ENCODE measurements at places on chromosomes 5 and 9. TPM values are rescaled to one million over a fixed set of nuclear protein-coding genes. Genes with fewer than 3 reads are reported as not detected.
A peak's percentile ranks its signal among the peaks of the same experiment; 100 is the strongest.

Gene FBN2
- total RNA-seq: 3.3 TPM

Gene PSAT1
- 1.7 TPM for total RNA-seq

Gene ARSK
- total RNA-seq: 6.6 TPM

Gene PTPRD
- 146 TPM for total RNA-seq

Gene GPX8
- 5.8 TPM for total RNA-seq

Gene NUTM2G
- total RNA-seq: not detected

Gene PLAC8L1
- total RNA-seq: not detected

Gene SPATA31E1
- total RNA-seq: not detected

DNA sequence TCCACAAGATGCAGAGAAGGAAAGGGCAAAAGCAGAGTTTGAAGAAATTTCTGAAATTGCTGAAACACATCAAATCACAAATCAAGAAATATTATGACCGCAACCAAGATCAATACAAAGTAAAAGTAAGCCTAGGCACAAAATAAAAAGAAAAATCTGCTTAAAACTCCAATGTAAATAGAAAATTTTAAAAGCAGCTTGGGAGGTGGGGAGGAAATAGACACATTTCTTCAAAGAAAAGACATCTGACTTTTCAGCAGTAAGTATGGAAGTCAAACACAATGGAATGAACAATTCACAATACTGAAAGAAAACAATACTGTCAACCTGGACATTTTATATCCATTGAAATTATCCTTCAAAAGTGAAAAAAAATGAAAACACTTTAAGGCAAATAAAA is 55.1 kb downstream of the HTR4 start:
- no peak overlapping the region for H3K4me3 ChIP-seq
- no peak for DNase-seq
- no peak overlapping the region for H3K27ac ChIP-seq
- H3K27me3 ChIP-seq: no peaks in the 10 kb centered on the region

DNA sequence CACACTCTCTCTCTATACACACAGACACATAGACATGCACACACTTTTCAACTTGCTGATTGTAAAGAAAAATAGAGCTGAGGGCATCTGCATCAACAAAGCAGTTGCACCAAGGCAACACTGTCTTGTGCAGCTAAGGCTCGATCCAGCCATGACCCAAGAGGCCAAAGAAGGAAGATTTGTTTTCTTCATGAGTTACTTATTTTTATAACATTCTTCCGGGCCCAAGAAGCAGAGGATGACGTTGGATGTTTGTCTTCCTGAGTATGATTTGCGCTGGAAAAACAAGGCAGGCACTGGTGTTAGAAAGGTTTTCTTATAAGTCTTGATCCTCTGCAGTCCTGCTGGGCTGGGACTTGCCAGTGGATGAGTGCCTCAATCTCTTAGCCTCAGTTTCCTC is 344.1 kb downstream of the ADAMTS6 start:
- H3K4me1 ChIP-seq: no peaks in the 10 kb centered on the region
- no peak overlapping the region for H3K27ac ChIP-seq
- H3K27me3 ChIP-seq: no peaks in the 10 kb centered on the region
- H3K36me3 ChIP-seq: no peaks in the 10 kb centered on the region
- no peak overlapping the region for H3K4me3 ChIP-seq

DNA sequence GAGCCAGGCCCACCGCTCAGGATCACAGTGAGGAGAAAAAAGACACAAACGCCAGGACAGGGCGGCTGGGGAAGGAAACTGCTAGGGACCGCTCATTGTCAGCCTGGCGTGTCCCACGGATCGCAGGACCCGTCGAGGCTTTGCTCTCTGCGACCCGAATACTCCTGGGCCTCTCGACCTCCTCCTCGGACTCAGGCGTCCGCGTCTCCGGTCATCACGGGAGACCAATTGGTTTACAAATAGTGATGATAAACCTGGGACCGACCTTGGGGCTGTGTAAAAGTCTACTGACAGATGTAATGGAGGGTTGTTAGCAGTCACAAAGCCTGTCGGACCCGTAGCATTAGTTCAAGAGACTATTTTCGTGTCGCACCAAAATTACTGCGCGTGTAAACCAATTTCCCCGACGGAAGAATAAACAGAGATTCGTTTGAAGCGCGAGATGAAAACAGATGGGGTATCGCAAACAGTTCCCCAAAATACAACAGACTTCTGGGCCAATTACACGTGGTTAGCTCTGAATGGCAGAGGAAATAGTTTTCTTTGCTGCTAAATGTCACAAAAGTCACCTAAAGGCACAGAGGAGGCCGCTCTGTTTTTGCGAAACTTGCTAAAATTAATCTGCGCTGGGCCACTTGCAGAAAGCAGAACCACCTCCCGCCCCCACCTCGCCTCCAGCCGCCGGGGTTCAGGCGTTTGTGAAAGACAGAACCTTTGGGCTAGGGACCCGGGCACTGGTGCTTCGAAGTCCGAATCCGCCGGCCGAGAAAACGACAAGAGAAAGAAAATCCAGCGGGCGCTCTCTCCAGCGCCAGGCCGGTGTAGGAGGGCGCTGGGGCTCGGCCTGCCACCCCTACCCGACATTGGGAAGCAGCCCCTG is 67.6 kb downstream of the FOXD1 start:
- peaks cover 22% of the 10 kb centered on the region for H3K27me3 ChIP-seq
- DNase-seq: no peak
- H3K27ac ChIP-seq: no peak overlapping the region
- H3K36me3 ChIP-seq: no peaks in the 10 kb centered on the region
- H3K4me3 ChIP-seq: peak overlapping the region; percentile 33

DNA sequence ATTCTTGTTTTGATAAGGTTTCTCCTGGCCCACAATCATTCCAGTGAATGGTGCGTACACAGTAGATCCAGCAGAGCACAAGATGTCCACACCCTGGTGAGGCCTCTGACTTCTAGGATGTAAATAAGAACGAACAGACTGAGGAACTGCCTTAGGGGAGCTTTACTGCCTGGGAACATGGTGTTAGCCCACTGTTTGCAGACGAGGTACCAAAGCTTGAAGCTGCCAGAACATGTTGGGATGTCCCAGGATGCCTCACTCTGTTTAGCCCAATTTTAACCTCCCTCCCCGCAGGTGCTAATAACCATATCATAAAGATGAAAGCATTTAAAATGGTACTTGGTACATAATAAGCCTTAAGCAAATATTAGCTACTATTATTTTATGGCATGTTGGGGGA is 3.5 kb downstream of the LECT2 start:
- H3K36me3 ChIP-seq: no peaks in the 10 kb centered on the region
- no peaks in the 10 kb centered on the region for H3K4me1 ChIP-seq
- DNase-seq: no peak
- no peak overlapping the region for H3K4me3 ChIP-seq
- H3K27ac ChIP-seq: no peak overlapping the region

DNA sequence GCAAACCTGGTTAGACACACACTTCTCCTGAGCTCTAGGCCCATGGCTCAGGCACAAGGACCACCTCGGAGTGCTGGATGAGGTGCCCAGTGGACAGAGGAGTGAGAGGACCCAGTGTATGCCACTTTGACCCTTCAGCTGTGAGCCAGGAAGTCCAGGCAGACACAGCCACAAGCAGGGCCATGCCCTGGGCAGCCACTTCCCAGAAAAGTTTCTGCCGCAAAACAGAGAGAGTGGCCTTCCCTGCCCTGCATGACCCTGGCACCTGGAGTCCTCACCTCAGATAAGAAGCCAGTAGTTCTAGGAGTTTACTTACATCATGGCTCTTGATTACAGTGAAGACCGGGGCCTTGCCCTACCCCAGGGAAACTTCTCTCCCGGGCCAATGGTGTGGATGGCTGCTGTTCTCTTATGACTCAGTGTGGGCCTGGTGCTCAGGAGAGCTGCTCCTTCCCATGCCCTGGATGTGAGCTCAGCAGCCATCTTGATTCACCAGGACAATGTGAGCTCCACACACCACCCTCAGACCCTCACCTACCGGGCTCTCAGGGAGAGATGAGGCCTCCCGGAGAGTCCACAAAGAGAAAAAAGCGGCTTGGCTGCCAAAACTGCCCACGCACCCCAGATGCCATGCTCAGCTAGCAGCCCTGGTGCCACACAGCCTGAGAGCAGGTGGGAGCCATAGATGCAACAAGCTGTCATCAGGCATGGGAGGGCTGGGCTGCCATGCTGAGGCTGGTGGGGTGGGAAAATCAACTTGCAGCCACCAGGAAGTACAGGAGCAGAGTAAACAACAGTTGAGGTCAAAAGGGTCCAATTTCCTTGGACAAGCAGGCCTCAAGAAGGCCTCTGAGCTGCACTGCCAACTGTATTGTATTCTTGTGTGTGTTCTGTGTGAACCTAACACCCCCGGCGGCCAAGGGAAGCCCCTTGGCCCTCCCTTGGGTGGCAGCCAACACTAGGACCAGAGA is 11.7 kb upstream of the IRF1 start:
- H3K4me1 ChIP-seq: peaks cover 9% of the 10 kb centered on the region
- H3K36me3 ChIP-seq: no peaks in the 10 kb centered on the region
- H3K27ac ChIP-seq: peak overlapping the region; percentile 98
- DNase-seq: peak; percentile 79
- no peak overlapping the region for H3K4me3 ChIP-seq

- no peaks in the 10 kb centered on the region for H3K36me3 ChIP-seq
- no peaks in the 10 kb centered on the region for H3K4me1 ChIP-seq
- H3K4me3 ChIP-seq: no peak overlapping the region
- DNase-seq: no peak
- no peaks in the 10 kb centered on the region for H3K27me3 ChIP-seq
These were observed 207.4 kb downstream of the AGTPBP1 start for GRCh38 chr9:85534340-85534739.

GRCh38 chr9:27528886-27529315 is 713 bp downstream of the MOB3B start:
- no peaks in the 10 kb centered on the region for H3K27me3 ChIP-seq
- DNase-seq: peak; percentile 79
- H3K36me3 ChIP-seq: no peaks in the 10 kb centered on the region
- peak overlapping the region; percentile 65 for H3K4me3 ChIP-seq

DNA sequence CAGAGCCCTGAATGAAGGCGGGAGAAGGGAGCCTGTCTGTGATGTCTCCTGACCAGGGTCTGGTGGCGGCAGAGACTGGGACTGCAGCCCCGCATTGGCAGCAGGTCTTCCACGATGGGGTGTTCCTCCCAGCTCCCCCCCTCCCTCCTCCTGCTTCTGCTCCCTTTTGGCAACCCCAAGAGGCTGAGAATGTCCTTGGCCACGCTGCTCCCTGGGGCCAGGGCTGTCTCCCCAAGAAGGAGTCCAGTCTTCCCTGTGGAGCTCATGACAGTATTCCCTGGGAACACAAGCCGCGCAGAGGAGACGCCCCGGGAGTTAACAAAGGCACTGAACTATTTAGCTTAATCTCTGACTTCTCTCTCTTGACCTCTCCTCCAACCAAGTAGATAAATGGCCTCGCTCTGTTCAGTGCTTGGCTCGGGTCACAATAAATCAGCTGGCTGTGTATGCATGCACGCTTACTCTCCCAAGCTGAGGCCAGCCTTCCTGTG is 84.0 kb upstream of the NEURL1B start:
- no peak for DNase-seq
- peaks cover 25% of the 10 kb centered on the region for H3K4me1 ChIP-seq

- H3K4me3 ChIP-seq: no peak overlapping the region
- H3K4me1 ChIP-seq: no peaks in the 10 kb centered on the region
- H3K27ac ChIP-seq: no peak overlapping the region
These were observed 20.1 kb downstream of the FIBCD1 start for GRCh38 chr9:130918826-130919558.

DNA sequence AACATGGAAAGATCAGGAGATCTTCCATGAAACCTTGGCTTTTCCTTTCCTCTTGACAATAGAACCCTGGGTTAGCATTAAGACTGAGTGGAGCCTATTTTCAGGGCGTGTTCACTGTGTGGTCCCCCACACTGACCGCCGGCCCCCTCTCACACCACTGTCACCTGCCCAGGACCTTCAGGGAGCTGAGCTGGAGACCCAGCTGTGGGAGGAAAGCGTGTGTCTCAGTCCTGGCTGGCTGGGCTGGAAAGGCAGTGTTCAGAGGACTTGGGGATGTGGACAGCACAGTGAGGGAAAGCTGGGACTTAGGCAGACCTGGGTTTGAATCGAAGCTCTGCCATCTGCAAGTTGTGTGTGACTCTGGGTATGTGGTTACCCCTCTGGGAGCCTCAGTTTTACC is 268.1 kb downstream of the NSG2 start:
- H3K27me3 ChIP-seq: no peaks in the 10 kb centered on the region
- H3K27ac ChIP-seq: no peak overlapping the region
- H3K4me1 ChIP-seq: peaks cover 7% of the 10 kb centered on the region
- no peak overlapping the region for H3K4me3 ChIP-seq

DNA sequence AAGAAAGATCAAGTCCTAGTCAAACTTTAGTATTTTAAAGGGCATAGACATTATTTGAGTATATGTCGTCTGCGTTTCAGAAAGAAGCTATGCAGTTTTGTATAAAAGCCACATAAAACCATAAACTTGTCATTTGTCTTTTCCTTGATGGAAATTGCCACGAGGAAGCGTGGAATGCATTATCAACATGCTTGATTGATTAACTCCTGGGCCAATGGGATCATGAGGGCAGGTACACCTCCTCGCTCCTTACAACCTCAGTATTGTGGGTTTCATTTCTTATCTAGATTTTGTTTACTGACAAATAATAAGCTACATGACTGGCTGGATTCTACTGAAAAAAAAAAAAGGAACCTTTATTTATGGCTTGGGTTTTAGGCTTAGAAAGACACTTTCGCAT is 122.5 kb upstream of the RFX3 start:
- no peak overlapping the region for H3K27ac ChIP-seq
- no peak for DNase-seq
- no peaks in the 10 kb centered on the region for H3K27me3 ChIP-seq
- H3K36me3 ChIP-seq: no peaks in the 10 kb centered on the region
- H3K4me1 ChIP-seq: no peaks in the 10 kb centered on the region

DNA sequence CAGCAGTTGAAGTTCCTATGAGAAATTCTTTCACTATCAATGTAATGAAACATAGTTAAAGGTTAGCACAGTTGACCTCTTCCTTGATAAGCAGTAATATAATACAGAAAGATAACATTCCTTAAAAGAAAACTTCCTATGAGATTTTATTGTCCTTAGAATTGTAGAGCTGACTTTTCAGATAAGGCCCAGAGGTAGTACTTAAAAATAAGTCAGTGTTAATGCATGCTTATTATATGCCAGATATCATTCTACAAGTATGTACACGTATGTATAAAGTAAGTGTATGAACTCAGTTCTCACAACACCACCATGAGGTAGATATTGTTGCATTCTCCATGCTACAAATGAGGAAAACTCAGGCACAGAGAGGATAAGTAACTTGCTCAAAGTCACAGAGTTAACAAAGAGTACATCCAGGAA is 15.3 kb downstream of the AP3S1 start:
- peaks cover 24% of the 10 kb centered on the region for H3K4me1 ChIP-seq
- H3K27ac ChIP-seq: no peak overlapping the region
- no peaks in the 10 kb centered on the region for H3K36me3 ChIP-seq
- no peak for DNase-seq
- no peak overlapping the region for H3K4me3 ChIP-seq

All from Peyer's patch (tissue), 4 donors.